CD8-positive, alpha-beta T cell (primary cell): ENCODE measurements at places on chromosomes 1 and 21. TPM values are rescaled to one million over a fixed set of nuclear protein-coding genes. Genes with fewer than 3 reads are reported as not detected.

FCRL6 gene
- 6.6 TPM for total RNA-seq

CACNA1S gene
- total RNA-seq = not detected

SIPA1L2 gene
- 2.2 TPM for total RNA-seq

IGFN1 gene
- not detected for total RNA-seq

HPDL gene
- 0.43 TPM for total RNA-seq

TIE1 gene
- not detected for total RNA-seq

FAM151A gene
- not detected for total RNA-seq

SNRNP40 gene
- 78.3 TPM for total RNA-seq

CAPN9 gene
- not detected for total RNA-seq

PGLYRP3 gene
- total RNA-seq = not detected
